ENCODE measurements at places on chromosomes 11 and 22.

GRCh38 chr22:40329466-40329865 lies 16.8 kb upstream of the ADSL start:
- DNase-seq: no peak

DNA sequence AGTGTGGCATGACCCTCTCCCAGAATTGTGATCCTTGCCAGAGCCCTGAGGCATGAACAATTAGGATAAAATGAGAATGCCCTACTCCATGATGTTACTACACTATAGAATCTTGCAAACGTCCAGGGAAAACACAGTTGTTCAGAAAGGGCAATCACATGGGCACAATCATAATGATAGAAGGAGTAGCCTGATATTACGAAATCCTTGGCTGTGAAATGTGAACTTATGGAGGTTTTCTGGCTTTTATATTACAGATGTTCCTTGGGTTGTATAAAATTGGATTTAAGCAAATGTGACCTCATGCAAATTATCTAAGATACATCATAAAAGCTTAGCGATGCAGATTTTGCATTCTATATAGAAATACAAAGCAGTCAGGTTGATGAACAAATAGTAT lies 29.4 kb upstream of the TPH1 start:
- DNase-seq: no peak

- no peak for DNase-seq
Observed at GRCh38 chr11:65390996-65391395, 4.6 kb downstream of the FRMD8 start.

DNA sequence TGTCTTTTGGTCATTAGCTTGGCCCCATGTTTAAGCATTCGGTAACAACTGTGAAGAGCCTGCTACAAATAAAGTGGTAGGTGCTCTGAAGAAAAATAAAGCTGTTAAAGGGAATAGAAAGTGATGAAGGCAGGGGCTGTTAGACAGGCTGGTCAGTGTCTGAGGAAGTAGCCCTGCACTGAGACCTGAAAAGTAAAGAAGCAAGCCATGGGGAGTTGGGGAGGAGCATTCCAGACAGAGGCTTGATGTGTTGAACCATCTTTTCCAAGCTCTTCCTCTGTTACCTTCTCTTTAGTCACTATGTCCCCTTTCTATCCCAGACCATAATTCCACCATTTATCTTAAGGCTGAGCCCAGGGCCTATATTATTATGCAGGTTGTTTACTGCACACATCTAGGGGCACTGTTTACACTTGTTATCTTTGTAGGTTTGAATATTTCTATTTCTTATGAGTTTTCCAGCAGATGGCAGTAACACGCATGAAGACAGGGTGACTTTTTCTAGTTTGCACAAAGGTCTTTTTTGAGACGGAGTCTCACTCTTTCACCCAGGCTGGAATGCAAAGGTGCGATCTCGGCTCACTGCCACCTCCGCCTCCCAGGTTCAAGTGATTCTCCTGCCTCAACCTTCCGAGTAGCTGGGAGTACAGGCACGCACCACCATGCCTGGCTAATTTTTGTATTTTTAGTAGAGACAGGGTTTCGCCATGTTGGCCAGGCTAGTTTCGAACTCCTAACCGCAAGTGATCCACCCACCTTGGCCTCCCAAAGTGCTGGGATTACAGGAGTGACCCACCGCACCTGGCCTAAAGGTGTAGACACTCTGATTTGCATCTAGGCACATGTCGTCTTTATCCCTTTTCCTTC lies 23.0 kb downstream of the ZFTA start:
- DNase-seq: no peak

DNA sequence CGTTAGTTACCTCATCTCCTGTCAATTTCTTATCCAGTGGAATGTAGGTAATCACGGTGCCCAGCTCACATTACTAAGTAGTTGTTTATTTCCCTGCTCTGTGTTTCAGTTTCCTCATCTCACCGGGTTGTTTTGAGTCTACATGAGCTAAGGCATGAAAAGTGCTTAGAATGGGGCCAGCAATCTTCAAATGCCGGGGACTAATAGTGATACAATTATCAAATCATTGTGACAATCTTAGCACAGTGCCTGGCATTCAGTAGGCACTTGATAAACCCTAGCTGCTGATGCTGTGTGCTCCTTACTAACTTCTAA lies 53.3 kb upstream of the CD5 start:
- no peak for DNase-seq
